ENCODE measurements at places on chromosomes 6 and 20.

DNA sequence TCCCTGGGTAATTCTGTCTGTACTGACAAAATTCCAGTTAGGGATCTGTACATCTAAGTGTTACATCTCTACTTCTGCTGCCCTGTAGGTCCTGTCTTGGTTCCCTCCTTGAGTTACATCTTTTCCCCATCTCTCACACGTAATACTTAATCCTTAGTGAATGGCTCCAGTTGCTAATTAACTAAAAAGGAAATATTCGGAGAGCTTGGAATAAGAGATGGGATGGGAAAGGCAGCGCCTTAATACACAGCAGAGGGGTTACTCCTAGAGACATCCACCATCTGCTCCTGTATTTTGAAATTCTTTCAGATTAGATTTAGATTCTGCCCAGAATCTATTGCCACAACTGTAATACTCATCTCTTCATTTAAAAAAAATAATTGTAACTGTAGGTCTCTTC lies 384.0 kb downstream of the SAMD5 start:
- no peak for ATAC-seq

DNA sequence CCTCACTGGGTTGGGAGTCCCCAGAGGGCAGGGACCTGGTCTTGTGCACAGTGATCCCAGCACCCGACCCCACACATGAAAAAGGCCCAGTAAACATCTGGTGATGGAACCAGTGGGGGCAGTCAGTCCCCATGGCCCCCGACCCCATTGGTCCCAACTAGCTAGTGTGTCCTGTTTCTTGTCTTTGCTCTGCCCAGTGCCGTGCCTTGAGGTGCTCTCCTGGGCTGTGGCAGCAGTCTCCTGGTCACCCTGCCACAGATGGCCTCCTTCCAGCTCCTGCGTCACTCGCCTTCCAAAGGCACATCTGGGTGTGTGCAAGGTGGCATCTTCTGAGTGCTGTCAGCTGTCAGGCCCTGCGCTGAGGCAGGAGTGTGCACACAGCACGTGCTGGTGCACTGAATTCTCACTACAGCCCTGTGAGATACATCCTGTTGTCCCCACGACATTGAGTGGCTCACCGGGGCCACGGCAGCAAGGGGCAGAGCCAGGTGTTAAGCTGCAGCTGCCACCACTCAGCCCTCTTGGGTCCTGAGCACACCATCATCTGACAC lies 3.9 kb downstream of the NPEPL1 start:
- no peak for ATAC-seq

DNA sequence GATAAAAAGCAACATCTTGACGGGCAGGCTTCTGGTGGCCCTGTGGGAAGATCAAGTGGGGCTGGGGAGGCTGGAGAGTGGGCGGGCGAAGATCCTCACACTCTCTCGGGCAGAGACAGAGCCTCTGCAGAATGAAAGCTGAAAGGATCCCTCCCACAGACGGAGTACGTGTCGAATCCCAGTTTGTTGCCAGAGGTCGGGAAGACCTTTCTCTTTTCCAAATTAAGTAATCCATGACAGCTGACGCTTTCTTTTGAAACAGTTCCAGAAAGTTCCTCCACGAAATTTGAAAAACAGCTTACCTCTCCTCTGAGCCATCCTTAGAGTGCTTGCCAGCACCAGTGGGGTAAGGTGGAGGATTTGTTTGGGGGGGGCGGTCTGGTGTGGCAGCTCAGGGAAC lies 155.6 kb upstream of the SMLR1 start:
- ATAC-seq = no peak

- ATAC-seq = no peak
Observed at GRCh38 chr6:116472706-116473105, 11.5 kb downstream of the CALHM6 start.

DNA sequence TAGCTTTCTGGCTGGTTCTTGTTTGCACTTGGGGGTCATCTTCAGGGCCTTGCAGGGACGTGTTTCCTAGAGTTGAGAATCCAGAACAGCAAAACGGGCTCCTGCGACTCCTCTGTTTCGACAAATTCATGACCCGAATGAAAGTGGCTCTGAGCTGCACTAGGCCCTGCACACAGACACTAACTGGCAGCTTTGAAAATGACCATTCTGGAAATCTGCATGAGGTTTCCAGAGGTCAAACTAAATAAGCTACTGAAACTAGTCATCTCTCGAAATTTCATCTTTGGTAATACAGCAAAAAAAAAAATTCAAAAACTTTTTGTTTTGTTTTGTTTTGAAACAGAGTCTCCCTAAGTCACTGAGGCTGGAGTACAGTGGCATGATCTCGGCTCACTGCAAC lies 15.5 kb upstream of the BMP7 start:
- no peak for ATAC-seq

DNA sequence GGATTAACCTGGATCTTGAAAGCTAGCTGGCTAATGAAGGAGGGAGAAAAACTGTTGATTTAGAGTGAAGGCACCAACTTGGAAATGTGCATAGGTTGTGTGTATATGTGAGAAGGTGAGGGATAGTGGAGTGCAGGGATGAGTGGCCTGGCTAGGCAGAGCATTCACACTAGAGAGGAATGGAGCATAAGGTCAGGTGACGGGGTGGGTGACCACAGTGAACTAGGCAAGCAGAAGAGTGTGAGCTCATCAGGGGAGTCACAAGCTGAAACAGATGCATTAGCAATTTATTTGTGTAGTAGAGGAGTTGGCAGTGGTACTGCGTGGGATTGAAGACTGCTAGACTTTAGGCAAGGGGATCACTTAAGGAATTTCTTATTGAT lies 10.5 kb downstream of the ANKRD66 start:
- ATAC-seq = no peak

GRCh38 chr6:83442752-83443151 lies 11.9 kb upstream of the ME1 start:
- no peak for ATAC-seq

DNA sequence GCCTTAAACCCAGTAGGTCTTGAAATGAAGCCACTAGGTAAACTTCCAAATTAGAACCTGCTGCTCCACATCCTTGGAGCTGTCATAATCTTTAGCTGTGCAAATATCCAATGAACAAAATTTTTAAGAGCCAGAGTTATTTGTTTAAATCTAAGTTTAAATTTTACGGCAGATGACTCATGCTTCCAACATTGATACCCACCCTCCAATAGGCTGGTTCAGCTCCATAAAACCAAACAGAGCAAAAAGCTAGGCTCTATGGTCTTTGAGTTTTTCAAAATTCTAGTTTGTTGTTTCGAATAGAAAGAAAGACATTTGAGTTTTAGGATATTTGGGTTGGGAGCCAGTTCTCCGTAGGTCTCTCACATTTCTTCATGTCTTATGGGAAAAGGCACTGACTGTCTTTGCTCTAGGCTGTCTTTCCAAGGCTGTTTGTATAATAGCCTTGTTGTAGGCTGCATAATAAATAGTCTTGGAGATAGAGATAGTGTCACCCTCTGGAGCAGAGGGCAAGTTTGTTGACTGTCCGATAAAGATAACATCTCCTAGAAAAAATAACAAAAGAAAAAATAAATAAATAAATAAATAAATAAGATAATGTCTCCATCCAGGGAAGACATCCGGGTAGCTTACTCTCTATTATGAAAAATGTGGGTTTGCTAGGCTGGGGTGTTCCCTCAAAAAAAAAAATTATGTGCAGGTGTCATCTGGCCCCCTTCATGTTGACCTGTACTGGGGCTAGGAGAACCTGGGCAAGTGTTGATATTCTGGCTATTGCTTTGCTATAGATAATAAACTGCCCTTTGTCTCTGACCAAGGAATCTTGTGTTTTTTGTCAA lies 36.5 kb downstream of the SLC2A12 start:
- ATAC-seq = no peak

DNA sequence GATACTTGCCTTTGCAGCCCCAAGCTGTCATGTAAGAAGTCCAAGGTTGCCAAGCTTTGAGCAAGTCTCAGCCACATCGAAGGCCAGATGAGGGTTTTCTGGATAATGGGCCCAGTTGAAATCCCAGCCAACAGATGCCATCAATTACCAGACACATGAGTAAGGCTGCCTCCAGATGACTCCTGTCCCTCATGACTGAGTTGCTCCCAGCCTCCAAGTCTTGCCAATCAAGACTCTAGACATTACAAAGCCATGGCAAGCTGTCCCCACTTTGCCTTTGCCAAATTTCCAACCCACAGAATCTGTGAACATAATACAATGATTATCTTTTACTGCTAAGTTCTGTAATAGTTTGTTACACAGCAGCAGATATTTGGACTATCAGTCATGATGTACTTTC lies 76.8 kb upstream of the ARMC2 start:
- no peak for ATAC-seq

- no peak for ATAC-seq
Observed at GRCh38 chr6:97128507-97128906, 154.5 kb downstream of the MMS22L start.

GRCh38 chr6:10481101-10481500 lies 40.0 kb upstream of the GCNT2 start:
- ATAC-seq = no peak

- ATAC-seq = no peak
Observed at GRCh38 chr6:3031857-3032640, 32.4 kb downstream of the NQO2 start.

GRCh38 chr6:3916211-3916610 lies 67.0 kb downstream of the FAM50B start:
- peak; percentile 38 for ATAC-seq

DNA sequence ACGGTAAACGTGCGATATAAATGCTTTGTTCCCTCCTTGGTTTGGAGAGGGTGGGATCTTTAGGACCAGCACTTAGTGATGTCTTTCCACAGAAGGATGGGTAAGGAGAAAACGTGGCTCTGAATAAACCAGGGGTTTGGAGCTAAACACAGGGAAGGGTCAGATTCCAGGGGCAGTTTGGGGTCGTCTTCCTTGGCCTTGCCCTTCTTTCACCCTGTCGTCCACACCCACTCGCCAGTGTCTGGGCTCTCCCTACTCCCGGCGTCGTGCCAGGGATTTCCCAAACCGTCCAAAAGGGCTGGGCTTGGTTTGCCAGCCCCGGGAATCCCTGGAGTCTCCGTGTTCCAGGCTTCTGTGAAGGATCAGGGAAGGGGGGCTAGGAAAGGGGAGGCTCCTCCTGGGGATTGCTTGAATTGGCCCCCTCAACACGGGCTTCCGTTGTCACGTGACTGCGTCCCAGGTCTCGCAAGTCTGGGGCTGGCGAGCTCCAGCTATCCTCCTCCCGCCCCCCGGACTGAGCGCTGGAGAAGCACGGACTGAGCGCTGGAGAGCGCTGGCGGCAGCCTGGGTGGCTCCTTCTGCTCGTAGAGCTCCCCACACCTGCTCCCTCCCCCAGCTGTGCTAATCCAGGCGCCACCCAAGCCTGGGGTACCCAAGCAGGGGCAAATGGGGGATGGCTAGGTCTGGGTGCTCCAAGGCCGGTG lies 9.4 kb upstream of the ARMC12 start:
- peak; percentile 6 for ATAC-seq

DNA sequence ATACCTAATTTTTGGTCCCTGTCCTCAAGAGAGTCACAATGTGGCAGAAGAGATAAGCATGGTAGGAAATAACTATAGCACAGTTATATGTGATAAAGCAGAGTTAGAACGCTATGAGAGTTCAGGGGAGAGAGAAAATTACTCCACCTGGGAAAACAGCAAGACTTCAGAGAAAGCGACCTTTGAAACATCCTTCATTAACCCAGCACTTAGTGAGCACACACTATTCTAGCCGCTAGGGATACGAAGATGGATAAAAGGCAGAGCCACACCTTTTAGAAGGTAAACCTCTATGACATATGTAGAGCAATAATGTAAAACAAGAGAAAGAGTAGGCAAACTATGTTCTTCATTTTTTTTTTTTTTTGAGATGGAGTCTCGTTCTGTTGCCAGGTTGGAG lies 264.3 kb downstream of the PTPRK start:
- ATAC-seq = no peak

- no peak for ATAC-seq
Observed at GRCh38 chr20:4626228-4626627, 95.5 kb upstream of the PRND start.

GRCh38 chr20:46113113-46113470 lies 5.0 kb upstream of the CD40 start:
- ATAC-seq = no peak

- ATAC-seq = no peak
Observed at GRCh38 chr6:75333676-75334200, 49.1 kb upstream of the TMEM30A start.

GRCh38 chr6:14796974-14797762 lies 448.7 kb upstream of the JARID2 start:
- no peak for ATAC-seq

- no peak for ATAC-seq
Observed at GRCh38 chr6:151493804-151494234, at the start of gene CCDC170. CCDC170 (plus strand) TSS chr6:151494017; CDS start chr6:151494129, 112 bp downstream.

DNA sequence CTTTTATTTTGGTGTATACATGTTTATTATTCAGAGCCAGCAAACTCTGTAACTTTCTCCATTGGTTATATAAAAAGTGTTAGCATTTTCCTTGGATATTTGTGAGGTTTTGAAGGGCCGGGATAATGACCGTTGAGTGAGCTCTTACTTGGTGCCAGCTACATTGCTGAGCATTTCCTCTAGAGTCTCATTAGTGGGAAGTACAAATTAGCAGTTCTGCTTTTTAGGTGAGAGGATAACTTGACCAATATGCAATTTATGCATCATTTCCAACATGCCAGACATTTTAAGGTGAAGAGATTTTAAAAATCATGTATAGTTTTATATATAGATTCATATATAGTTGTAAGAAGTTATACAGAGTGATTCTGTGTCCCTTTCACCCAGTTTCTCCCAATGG lies 84.3 kb downstream of the CARMIL1 start:
- no peak for ATAC-seq

GRCh38 chr20:23203310-23203709 lies 117.2 kb upstream of the CD93 start:
- no peak for ATAC-seq

DNA sequence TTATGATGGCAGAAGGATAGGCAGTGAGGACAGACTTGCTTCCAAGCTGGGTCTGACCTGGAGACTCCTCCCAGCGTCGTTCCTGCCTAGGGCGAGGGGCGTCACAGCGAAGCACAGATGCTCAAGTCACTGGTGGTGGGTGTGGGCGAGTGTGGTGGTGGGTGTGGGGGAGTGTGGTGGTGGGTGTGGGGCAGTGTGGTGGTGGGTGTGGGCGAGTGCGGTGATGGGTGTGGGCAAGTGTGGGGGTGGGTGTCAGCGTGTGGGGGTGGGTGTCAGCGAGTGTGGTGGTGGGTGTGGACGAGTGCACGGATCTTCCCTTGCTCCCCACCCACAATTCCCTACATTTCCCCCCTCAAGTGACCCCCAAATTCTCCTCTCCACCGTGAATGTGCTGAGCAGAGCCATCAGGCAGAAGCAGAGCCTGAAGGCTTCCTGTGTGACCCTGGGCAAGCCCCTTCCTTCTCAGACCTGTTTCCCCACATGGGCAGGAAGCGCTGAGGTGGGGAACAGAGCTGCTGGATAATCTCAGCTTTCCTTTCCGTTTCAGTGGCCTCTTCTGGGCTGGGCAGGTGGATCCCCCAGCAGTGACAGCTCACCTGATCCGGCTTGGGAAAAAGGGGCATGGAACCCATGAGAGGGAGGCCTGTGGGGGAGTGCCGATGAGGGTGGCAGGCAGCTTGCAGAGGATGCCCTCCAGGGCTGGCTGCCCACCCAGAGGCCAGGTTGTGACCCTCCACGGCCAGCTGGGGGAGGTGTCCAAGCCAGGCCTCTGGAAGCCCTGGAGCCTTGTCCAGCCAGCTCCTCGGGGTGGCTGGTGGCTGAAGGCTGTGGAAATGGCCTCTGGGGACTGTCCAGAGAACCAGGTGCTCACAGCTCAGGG lies 42.9 kb downstream of the RSPO4 start:
- no peak for ATAC-seq

Measured in activated CD4-positive, CD25-positive, alpha-beta regulatory T cell treated with anti-CD3 and anti-CD28 coated beads, Interleukin-2, amount 50 U/mL, for 24 hours (primary cell).